Stimulated activated CD4-positive, alpha-beta T cell treated with anti-CD3 and anti-CD28 coated beads, TNF-alpha, amount 100 ng/mL, for 1 hour (primary cell): ENCODE measurements at places on chromosomes 11 and 22.

GRCh38 chr11:15204711-15205110 lies 90.0 kb downstream of the INSC start:
- DNase-seq: no peak

DNA sequence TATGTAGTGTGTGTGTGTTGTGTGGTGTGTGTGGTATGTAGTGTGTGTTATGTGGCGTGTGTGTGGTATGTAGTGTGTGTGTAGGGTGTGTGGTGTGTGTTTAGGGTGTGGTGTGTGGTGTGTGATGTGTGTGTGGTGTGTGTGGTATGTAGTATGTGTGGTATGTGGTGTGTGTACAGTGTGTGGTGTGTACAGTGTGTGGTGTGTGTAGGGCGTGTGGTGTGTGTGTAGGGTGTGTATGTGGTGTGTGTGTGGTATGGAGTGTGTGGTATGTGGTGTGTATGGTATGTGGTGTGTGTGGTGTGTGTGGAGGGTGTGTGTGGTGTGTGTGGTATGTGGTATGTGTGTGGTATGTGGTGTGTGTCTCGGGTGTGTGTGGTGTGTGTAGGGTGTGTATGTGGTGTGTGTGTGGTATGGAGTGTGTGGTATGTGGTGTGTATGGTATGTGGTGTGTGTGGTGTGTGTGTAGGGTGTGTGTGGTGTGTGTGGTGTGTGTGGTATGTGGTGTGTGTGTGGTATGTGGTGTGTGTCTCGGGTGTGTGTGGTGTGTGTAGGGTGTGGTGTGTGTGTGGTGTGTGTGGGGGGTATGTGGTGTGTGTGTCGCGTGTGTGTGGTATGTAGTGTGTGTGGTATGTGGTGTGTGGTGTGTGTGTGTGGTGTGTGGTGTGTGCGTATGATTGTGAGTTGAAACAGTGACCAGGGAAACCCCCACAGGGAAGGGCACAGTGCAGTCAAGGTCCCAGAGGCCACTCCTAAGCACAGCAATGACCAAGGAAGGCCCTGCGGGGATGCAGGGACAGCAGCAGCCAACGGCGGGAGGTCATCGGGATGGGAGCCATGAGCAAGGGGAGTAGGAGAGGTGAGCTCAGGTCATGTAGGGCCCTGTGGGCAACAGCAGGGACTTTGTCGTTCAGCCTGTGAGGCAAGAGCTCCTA lies 2.9 kb upstream of the PPP6R2 start:
- DNase-seq: no peak

- no peak for DNase-seq
Observed at GRCh38 chr11:45745065-45745811, 59.7 kb upstream of the SLC35C1 start.

DNA sequence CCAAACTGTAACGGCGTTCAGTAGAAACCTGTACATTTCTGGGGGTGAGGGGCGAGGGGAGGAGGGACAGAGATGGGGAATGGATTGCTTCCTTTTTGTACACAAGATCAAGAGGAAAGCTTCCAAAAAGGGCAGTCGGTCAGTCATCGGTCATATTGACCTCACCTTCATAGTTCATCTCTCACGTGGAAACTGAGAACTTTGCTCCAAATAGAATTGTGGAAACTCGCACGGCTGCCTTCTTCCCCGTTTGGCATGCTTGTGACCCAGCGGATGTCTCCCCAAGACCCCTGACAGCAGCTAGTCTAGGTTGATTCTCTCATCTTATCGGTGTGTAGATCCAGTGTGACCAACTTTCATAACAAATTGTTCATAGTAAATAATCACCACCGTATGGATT lies 47.6 kb downstream of the KCNC1 start:
- DNase-seq: no peak

GRCh38 chr11:124873951-124874350 lies 8.7 kb downstream of the ROBO3 start:
- DNase-seq: no peak

GRCh38 chr11:10118865-10119264 lies 175.2 kb downstream of the SBF2 start:
- DNase-seq: no peak

DNA sequence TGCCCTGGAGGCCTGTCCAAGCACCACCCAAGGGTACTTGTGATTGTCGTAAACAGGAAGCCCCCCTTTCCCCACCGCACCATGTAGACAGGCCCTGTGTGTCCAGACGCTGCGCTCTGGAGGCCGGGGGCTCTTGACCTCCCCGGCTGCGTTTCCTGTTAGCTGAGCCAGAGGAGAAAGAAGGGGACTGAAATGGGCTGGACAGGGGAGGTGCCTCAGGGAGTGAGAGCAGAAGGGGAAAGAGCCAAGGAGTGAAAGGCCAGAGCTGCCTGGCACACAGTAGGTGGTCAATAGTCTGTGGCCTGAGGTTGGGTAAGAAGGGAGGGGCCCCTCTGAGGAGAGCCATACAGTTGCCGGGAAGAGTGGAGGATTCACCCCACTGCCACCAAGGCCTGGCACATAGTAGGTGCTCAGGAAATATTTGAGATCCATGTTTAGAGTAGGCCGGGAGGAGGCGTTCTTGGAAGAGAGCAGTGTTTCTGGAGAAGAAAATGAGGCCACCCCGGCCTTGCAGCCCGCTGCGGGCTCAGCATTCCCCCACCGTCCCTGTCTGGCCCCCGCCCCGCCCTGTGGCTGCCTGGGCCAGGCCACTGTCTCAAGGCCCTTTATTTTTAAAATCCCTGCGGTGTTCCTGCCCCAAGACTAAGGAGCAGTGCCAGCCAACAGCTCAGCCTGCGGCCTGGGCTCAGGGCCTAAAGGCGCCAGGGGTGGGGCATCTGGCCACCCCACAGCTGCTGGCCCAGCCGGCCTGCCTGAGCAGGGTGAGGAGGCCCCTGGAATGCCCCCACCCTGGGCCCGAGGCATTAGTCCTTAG lies 13.6 kb upstream of the CDC42EP1 start:
- DNase-seq: no peak
